ENCODE measurements at places on chromosomes 4 and X.

DNA sequence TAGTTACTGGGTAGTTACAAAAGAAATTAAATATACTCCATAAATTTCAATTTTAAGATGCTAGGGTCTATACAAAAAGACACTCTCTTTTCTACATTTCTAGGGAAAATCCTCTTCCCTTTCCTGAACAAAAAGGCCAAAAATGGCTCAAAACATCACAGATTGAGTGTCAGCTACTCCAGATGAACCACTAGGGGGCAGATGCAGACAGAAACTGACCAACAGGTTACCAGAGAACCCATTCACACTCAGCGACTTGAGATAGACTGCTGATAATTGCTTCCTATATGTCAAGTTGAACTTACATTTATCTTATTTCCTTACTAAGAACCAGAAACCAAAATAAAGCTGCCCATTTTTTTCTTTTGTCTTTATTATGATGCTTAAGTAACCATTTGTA, 83.4 kb upstream of the MID1IP1 start:
- DNase-seq: peak; percentile 2

DNA sequence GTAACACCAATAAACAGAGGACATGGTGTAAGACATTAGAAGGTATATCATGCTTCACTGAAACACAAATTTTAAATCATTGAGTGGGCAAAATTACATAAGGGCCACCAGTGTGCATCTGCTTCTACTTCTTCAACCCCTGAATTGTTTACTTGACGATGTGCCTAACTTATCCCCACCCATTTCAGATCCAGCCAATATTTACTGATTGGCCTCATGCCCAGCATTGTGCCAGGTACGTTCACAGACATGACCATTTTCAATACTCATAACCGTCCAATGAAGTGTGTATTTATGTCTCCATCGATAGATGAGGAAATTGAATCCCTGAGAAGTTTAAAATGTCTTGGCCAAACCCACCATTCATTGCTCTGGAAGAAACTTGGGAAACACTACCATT, 208.3 kb upstream of the MID1 start:
- no peak for DNase-seq

- no peak for DNase-seq
Measured at GRCh38 chr4:19700992-19701391, 550.7 kb upstream of the SLIT2 start.

DNA sequence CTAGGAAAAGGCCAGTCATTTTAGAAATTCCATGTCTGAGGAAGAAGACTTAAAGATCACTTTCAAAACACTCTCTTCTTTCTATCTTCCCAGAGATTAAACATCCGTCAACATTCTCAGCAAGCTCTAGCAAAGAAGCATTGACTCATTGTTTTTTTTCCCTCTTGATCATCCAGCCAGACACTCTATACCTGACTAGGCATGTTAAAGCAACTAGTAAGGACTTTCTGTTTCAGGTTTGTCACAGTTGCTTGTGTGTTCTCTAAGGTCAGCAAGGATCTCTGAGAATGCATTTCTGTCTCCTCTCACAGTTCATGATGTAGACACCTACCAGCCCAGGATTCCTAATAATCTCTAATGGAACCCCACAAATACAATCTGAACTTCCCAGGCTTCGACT, 112.2 kb downstream of the IL13RA2 start:
- no peak for DNase-seq

GRCh38 chrX:47223476-47224250, 5.2 kb downstream of the CDK16 start:
- no peak for DNase-seq

DNA sequence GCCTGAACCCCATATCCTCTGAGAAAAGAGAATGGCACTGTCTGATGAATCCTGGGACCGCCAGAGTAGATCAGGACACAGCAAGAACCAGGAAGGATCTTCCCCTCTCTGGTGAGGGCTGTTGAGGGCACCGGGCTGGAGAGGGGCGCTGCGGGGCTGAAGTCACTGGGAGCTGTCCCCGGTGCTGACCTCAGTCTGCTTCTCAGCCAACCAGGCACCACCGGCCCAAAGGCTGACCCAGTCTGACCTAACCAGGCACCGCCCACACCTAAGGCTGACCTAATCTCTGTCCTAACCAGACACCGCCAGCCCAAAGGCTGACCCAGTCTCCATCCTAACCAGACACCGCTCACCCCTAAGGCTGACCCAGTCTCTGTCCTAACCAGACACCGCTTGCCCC, 82.8 kb downstream of the CPZ start:
- no peak for DNase-seq

DNA sequence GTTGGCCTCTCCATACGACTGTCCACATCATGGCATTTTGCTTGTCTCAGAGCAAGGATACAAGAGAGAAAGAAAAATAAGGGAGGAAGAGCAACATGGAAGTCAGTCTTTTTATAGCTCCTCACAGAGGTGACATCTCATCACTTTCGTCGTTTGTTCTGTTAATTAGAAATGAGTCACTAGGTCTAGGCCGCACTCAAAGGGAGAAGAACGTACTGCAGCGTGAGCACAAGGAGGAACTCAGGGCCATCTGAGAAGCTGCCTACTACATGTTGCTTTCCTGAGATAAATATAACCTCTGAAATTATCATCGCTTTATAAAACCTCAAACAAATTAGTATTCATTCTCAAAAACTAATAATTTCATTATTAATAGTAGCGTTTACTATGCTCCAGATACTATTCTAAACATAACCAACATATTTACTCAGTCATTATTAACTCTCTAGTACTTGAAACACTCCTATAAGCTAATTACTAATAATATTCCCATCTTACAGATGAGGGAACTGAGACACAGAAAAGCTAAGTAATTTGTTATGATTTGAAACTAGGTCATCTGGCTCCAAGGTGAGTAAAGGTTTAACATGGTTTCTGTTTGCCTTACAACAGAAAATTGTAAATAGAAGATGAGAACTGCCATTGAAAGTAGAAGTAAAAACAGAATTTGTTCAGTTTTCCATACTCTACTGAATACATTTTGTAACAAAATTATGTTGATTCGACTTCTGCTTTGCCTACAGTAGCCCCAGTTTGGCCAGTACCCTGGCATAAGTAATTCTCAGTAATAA, 213.2 kb upstream of the UGT8 start:
- DNase-seq: no peak

DNA sequence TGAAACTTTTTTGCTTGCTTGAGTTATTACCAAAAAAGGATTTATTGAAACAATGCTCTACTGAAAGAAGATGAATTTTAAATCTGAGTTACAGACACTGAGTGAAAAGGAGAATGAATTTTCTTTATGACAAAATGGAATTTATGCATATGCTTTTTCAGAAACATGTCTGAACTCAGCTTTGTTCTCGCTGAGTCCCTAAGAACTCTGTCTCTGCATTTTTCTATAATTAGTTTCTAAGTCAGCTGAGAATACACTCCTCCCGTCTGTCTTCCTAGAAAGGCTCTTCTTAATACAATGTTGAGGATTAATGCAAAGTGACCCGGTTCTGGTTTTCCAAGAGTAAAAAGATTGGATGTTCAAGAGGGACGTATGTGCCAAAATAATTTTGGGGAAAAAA, 463.5 kb downstream of the NKX6-1 start:
- no peak for DNase-seq

GRCh38 chr4:142929526-142929925, 83.4 kb upstream of the INPP4B start:
- no peak for DNase-seq

GRCh38 chr4:6834867-6835266, 52.3 kb downstream of the KIAA0232 start:
- peak; percentile 39 for DNase-seq

- DNase-seq: no peak
Measured at GRCh38 chr4:163489929-163490328, 4.6 kb upstream of the TMA16 start.

- DNase-seq: no peak
Measured at GRCh38 chr4:5718411-5718810, 7.4 kb downstream of the EVC start.

DNA sequence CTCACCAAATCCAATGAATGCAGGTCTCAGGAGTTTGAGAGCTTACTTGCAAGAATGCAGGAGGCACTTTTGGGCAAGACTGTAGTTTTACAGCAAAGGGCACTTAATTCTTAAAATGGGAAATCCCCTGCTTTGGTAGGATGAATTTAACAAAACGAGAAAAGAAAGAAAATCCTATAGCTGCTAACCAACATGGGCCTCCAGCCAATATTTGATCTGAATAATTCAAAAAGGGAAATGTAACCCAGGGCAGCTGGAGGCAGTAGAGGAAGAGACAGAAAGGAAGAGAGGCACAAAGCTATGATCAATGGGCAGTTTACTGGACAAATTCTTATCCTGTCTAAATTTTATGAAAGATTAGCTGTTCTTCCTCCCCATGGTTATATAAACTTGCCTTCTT, 142.3 kb downstream of the SH3KBP1 start:
- no peak for DNase-seq

GRCh38 chr4:3384771-3385710, 56.7 kb upstream of the HGFAC start:
- DNase-seq: no peak

- no peak for DNase-seq
Measured at GRCh38 chr4:94813221-94813620, 55.5 kb downstream of the BMPR1B start.

GRCh38 chrX:41946235-41946634, 22.9 kb upstream of the CASK start:
- no peak for DNase-seq

DNA sequence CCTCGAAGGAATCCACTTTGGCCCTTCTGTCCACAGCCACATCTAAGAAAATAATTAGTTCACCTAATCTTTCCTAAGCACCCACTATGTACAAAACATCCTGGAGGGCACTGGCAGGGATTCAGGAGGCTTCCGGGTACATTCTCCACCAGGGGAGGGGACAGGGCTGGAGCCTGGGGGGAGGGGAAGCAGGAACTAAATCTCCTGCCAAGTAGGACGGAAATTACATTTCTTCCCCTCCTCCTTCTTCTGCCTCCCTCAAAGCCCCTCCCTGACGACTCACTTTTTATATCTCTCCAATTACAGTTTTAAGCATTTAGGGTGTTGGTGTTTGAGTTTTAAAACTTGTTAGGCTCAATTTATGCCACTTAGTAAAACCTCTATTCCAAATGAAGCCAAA, 203.1 kb downstream of the BCOR start:
- no peak for DNase-seq

- DNase-seq: no peak
Measured at GRCh38 chr4:25190407-25190806, 30.2 kb upstream of the SEPSECS start.

DNA sequence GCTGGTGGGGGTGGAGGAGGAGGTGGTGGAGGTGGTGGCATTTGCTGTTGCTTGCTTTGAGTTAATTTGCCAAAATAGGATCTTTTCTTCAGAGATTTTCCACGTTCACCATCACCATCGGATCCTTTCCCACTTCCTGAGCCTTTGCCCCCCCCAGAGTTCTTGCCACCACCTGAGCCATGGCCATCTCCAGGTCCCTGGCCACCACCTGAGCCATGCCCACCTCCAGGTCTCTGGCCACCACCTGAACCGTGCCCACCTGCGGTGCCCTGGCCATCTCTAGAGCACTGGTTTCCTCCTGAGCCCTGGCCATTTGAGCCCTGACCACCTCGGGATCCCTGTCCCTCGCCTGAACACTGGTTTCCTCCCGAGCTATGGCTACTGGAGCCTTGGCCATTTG, 1.9 kb downstream of the IRS4 start:
- no peak for DNase-seq

- no peak for DNase-seq
Measured at GRCh38 chr4:165394275-165394674, 15.5 kb downstream of the CPE start.

DNA sequence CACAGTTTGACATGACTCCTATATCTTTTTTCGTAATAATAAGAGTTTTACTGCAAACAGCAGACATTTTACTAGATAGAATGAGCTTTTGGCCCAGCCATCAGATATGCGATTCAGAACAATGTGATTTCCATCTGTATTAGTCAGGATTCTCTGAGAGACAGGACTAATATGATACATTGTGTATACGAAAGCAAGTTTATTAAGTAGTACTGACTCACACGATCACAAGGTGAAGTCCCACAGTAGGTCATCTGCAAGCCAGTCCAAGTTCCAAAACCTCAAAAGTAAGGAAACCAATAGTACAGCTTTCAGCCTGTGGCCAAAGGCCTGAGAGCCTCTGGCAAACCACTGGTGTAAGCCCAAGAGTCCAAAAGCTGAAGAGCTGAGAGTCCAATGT, 24.1 kb downstream of the CXCL8 start:
- no peak for DNase-seq

DNA sequence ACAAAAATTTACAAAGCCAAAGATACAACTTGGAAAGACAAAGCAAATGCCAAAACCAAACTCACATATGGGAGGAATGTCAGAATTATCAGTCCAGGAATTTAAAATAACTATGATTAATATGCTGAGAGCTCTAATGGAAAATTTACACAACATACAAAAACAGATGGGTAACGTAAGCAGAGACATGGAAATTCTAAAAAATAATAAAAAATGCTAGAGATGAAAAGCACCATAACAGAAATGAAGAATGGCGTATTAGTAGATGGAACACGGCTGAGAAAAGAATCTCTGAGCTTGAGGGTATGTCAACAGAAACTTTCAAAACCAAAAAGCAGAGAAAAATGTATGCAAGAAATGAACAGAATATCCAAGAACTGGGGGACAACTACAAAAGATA, 4.1 kb upstream of the MANBA start:
- no peak for DNase-seq

GRCh38 chr4:112156112-112156511, 10.9 kb downstream of the FAM241A start:
- DNase-seq: no peak

DNA sequence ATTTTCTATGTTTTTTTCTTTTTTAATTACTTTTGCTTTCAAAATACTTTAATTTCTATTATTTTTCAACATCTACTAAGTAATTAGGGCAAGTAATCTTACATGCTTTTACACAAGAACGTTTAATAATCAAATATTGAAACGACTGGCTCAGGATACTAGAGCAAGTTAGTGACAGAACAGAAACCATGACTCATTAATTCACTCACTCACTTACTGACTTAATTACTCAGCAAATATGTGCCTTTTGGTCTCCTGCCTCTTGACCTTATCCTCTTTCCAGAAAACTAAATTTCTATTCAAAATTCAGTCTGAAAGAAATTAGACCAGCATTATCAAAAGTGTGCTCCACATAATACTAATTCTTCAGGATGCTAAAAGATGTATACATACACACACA, 314.9 kb upstream of the TEX13C start:
- DNase-seq: no peak

DNA sequence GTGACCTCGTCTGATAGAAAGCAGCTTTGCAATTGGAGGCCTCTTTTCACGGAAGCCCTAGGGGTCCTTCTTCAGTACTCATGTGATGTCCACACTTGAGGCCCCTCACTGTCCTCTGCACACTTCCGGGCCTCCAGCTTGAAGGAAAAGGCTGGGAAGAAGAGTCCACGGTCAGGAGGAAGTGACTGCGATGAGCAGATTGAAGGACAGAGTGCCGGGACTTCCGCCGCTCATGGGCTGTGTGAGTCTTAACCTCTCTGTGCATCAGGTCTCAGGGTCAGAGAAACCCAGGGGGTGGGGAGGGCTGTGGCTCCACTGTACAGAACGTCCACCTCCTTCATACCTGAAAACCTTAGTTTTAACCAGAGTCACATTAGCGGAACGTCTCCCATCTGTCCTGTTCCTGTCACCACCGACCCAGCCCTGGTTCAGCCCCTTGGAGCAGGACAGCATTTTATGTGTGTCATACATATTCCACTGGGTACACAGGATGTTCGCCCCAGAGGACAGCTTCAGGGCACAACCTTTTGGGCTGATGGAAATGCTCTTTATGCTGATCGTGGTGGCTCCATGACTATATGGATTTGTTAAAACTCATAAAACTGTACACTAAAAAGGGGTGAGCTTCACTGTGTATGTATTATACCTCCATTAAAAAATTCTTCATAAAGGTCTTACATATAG, 51.0 kb upstream of the SORCS2 start:
- no peak for DNase-seq

All from HFFc6 (cell line).